ENCODE measurements at places on chromosomes 5 and 9.

GRCh38 chr5:65699338-65699737 is 22.6 kb downstream of the SGTB start:
- DNase-seq: no peak

GRCh38 chr5:77301447-77301883 is 91.0 kb downstream of the PDE8B start:
- no peak for DNase-seq

DNA sequence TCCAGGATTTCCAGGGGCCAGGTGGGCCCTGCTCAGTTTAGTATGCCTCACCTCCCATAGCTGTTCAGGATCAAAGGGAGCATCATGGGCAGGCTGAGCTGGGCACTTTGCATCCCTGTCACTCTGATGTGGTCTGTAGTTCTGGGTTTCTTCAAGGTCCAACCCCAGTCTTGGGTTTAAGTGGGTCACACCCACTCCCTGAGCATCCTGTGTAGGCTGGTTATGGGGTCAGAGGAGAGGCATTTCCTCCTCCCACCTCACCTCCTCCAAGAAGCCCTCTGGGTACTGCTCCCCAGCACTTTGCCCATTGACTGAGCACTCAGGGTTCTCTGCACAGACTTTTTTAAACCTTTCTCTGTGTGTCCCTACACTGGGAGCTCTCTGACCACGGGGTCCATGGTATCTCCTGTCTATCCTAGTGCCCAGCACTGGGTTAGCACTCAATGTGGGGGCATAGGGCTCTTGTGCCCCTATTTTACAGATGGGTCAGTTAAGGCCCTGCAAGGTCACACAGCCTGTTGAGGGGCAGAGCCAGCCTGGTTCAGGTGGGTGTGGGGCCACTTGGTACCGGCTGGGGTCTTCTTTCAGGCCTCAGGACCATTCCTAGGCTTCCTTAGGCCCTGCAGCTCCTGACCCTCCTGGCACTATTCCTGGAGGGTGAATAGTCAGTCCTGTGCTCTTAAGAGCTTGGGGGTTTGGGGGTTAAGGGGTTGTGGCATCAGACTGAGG is 19.0 kb downstream of the CXXC5 start:
- DNase-seq: no peak

- DNase-seq: no peak
Measured at GRCh38 chr9:96186591-96187011, 115.4 kb downstream of the HSD17B3 start.

GRCh38 chr9:76980566-76980965 is 38.9 kb upstream of the FOXB2 start:
- no peak for DNase-seq

DNA sequence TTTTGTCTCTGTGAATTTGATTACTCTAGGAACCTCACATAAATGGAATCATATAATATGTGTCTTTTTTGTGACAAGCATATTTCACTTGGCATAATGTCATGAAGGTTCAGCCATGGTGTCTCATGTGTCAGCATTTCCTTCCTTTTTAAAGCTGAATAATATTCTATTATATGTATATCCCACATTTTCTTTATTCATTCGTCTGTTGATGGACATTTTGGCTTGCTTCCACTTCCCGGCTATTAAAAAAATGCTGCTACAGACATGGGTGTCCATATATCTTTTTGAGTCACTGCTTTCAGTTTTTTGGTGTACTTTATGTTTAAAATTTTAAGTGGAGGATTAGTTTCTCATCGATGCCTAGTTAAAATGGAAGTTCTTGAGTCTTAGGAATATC is 59.8 kb upstream of the C5orf63 start:
- no peak for DNase-seq

DNA sequence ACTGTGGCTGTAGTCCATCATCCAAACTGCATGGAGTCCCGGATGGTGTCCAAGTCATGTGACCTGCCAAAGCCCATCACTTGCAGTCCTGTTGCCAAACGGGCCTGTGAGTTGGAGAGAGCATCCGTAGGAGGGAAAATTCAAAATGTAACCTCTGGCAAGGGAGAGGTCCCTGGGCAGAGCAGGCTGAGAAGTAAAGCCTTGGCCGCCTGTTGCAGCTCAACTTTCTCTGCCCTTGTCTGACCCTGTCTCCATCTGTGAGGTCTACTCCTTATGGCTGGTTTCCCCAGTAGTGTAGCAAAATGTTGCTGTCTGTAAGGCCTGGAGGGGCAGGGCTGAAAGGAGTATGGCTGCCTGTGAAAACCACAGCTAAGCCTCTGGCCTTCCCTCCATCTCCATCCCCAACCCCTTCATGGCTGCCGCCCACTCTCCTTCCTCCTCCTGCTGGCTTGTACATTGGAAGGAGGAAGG is 163.5 kb downstream of the SEMA6A start:
- DNase-seq: no peak

DNA sequence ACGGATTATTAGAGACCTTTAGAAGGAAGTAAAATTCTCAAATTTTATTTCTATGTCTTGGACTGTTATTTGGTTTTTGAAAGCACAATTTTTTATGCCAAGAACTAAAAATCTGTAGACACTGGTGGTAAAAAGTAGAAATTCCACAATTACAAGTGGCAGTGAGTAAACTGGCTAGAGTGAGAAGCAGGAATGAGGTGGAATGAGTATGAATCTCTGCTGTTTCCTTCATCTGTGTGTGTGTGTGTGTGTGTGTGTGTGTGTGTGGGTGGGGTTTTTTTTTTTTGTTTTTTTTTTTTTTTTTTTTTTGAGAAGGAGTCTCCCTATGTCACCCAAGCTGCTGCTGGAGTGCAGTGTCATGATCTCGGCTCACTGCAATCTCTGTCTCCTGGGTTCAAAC is 94.2 kb downstream of the TLE4 start:
- DNase-seq: no peak

- no peak for DNase-seq
Measured at GRCh38 chr5:124980163-124980941, 233.9 kb upstream of the ZNF608 start.

DNA sequence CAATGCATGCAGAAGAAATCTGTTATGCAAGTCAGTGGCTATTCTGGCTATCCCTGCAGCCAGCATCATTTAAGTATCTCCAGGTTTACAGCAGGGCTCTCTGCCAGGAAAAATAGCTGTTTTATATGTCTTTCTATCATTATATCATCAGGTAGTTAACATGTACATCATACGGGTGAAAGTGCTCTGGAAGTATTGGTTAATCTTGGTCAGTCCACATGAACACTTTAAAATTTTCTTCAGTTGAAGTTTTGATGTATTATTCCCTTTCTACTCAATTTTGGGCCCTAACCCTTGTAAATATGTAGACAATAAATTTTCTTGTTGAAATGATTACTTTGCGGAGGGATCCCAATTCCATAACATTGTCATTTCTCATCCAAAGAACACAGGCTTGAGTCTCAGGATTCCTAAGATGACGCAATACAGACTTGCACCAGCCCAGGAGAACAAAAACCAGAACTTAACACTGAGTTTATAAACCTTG is 67.5 kb downstream of the SEMA6A start:
- no peak for DNase-seq

DNA sequence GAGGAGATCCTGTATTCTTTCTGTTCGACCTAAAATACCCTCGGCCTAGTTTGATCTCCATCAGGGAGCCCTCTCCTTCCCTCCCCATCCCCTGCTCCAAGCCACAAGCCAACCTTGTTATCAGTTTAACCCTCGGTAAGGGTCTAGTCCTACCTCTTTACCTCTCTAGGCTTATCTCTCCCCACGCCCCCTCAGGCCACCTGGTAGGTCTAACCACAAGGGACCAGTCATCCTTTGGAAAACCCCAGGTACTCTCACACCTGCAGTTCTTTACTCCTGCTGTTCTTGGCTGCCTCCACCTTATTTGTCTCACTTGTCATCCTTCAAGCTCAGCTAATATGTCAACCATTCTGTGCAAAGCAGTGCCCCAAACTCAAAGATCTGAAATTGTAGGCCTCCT is 78.7 kb downstream of the RAD23B start:
- DNase-seq: no peak

DNA sequence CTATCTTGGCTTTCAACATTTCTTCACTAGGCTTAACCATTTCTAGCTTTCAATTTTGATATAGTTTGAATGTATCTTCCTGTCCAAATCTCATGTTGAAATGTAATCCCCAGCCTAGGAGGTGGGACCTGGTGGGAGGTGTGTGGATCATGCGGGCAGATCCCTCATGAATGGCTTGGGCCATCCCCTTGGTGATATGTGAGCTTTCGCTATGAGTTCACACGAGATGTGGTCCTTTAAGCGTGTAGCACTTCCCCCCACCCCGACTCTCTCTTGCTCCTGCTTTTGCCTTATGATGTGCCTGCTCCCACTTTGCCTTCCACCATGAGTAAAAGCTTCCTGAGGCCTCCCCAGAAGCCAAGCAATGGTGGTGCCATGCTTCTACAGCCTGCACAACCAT is 40.6 kb downstream of the PHAX start:
- no peak for DNase-seq

DNA sequence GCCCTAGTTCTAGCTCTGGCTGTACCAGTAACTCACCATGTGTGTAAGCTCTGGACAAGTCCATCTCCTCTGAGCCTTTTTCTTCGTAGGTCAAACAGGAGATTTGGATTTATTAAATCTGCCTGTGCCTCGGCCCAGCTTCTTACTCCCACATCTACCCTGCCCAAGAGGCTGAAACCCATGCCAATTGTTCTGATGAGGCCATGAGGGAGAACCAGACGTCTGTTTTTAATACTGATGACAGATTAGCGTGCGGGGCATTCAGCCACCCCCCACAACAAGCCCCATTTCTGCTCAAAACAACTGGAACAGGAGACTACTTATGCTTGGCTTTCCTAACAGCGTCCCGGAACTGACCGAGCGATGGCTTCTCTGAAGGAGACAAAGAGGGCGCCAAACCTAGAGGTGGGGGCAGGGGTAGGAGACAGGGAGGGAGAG is 81.2 kb upstream of the TRIM32 start:
- DNase-seq: no peak

DNA sequence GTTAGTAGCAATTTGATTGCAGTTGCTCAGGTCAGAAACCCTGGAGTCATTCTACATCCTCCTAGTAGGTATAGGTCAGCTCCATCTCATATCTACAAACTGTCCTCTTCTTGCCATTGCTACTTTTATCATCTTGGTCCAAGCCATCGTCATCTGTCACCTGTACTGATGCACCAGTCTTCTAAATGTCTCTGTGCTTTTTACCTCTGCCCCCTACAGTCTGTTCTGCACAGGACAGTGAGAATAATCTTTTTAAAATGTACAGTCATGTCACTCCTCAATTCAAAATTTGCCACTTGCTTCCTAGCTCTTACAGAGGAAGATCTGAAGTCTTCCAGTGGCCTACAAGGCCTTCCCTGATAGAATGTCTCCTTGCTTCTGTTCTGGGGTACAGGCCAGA is 6.8 kb downstream of the NNT start:
- no peak for DNase-seq

Data from posterior cingulate gyrus (tissue), 11 donors.